ENCODE measurements at places on chromosomes 7 and 10. TPM values are rescaled to one million over a fixed set of nuclear protein-coding genes. Genes with fewer than 3 reads are reported as not detected.

DNA sequence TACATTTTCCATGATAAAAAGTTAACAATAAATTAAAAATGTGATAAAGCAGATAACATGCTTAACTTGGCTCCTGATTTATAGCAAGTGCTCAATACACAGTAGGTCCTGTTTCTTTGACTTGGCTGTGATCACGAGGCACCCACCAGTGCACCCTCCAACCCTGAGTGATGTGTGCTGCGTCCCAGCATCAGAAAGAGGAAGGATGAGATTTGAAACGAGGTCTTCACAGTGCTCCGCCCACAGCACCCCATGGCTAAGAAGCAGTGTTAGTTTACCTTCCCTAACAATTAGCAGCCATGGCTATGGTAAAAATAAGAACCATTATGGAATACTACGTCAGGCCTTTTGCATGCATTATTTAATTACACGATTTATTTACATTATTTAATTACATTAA lies 292.0 kb upstream of the ZMIZ1 start:
- no peak for DNase-seq

DNA sequence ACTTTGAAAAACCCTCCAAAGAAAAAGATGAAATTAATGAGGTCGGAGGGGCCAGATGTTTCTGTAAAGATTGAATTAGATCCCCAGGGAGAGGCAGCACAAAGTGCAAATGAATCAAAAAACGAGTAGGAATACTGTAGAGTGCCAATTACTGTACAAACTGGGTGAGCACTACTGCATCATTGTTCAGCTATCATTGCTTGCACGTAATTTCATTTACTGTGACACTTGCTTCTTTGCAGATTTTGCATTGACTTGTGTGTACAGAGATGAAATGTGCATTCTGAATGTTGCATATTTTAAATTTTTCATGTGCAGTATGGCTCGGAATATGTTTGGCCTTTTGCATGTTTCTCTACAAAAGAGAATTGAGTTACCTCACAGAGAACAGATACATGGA lies 123.7 kb downstream of the LCOR start:
- DNase-seq = peak; percentile 11

- DNase-seq = no peak
These were observed 8.4 kb upstream of the PDCD4 start for GRCh38 chr10:110863361-110863760.

DNA sequence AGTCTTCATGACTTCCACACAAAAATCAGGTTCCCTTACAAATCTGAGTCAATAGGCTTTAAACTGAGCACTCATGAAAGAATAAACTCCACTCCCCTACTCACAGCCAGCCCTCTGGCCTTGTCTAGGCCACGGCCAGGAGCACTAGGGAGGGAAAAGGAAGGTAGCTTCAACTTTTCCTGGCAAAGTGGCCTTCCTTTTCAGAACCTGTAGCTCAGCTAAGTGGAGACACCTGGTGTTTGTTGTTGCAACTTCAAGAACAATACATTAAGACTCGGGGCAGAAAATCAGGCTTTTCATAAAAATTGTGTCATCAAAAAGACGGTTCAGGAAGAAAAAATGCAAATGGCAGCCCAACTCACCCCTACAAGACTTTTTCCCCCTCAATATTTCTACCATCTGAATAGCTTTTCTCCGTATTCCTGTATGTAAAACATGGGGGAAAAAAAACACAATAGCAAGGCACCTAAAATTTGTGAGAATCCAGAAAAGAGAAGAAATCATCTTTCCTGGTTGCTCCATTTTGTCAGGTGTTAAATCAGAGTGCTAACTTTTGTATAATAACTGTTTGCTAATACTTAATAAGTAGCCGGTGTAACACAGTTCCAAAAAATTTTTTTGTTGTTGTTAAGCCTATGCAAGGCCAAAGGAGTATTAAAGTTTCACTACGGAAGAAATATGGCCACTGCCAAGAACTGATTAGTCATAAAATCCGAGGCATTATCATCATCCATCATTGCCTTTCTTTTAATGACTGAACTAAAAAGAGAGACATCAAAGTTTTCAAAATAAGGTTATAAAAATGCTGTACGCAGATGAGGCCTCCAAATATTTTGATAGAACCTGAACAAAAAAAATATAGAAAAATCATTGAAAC lies 66.2 kb upstream of the ARID5B start:
- no peak for DNase-seq

DNA sequence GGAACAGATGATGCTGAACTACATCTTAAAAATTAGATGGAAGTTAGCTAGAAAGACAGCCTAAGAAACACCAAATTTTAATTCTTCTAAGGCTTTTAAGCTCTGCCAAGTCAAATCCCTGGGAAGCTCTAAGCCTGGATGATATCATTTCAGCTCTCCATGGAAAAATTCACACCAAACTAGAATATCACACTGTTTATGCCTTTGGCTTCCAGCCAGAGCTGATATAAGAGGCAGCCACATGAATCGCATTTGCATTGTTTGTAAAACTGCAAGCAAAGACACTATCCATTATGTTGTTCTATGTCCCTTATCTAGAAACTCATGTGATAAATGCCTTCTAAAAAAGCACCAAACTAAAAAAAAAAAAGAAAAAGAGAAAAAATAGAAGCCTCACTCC lies 430.4 kb downstream of the GRID1 start:
- DNase-seq = peak; percentile 67

- DNase-seq = peak; percentile 26
These were observed 352.7 kb downstream of the PHTF2 start for GRCh38 chr7:78151229-78151628.

GRCh38 chr7:39293056-39293823 lies 273.0 kb upstream of the YAE1 start:
- DNase-seq = no peak

DNA sequence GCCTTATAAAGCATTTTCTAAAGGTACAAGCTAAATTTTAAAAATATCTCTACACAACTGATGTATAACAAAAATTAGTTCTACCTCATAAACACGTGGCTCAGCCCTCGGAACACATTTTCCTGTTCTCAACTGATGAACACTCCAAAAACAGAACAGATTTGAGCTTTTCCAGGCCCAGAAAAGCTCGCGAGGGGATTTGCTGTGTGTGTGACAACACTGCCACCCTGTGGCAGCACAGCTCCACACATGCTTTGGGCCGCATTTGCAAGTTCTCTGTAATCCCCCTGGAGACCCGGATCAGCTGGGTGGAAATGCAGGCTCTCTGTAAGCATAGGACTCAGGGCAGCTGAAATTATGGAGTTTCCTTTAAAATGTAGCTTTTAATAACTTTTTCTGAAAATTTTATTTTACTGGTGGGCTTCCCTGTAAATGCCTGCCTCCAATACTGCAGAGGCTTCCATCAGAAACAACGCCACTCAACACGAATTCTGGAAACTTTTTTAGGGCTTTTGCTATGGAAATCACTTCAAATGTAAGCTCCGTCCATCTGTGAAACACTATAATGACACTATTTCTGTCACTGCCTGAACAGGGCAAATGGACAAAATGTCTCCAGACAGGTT lies 155.5 kb downstream of the COBL start:
- peak; percentile 79 for DNase-seq

- no peak for DNase-seq
These were observed 232.7 kb downstream of the SORCS1 start for GRCh38 chr10:106931853-106932249.

- no peak for DNase-seq
These were observed 983.7 kb downstream of the GATA3 start for GRCh38 chr10:9038146-9038714.

DNA sequence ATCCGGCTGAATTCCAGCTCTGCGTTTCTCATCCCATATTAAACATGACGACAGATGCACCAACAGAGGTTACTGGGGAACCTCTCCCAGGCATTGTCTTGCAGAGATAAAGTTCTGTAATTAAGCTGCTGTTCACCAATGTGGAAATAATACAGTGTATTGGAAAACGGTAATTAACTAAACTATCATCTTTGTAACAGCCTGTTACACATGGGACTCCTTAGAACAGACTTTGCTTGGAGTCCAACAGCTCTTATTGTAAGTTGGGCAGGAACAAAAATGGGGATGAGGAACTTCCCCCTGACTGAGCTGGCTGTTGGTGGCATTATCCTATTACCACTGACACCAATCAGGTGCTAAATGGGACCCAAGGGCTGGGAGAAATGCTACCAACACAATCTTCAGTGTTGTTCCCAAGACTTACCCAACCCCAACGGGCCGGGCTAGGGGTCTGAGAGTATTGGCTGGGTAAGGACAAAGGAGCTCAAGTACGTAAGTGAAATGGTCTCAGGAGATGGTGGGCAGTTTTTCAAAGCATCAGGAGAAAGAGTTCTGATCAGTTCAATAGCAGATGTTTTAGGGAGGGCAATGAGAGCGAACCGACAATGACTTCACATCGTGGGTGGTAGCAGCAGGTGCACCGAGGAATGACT lies 759.4 kb downstream of the GRID1 start:
- DNase-seq = no peak

DNA sequence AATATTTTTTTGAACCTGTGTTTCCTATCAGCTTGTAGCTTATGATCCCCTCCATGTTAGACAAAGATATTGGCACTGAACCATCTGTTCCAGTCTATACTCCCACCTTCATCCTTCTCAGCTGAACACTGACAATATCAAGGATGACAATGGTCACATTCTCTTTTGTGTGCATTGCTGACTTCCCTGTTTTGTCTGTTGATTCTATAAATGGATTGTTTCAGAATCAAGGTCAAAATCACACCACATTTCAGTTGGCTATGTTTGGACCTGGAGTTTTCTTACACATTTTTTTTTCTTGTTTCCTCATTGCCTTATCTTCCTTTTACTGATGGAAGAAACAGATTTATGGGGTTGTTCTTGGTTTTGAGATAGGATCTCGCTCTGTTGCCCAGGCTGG lies 11.3 kb upstream of the SMURF1 start:
- no peak for DNase-seq

GRCh38 chr7:141874787-141875186 lies 33.5 kb upstream of the PRSS37 start:
- DNase-seq = no peak

GRCh38 chr7:133837224-133837623 lies 289.9 kb upstream of the LRGUK start:
- DNase-seq = peak; percentile 19

DNA sequence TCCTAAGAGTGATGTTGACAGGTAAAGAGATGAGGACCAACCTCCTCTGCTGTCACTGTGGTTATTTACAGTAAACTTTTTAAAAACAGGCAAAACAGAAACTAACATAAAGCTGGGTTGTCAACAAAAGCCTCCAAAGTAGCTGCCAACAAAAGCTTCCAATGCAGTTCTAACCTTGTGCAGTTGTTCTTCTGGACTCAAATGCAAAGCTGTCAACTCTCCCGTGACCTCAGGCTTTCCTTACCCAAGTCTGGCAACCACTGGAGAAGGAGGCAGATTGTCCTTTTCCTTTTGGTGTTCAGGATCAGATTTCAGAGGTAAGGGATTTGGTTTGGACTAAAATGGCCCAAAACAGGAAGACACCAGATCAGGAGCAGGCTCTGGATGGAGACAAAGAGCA lies 63.1 kb downstream of the DLG5 start:
- no peak for DNase-seq

GRCh38 chr7:130135208-130136205 lies 65.2 kb downstream of the KLHDC10 start:
- no peak for DNase-seq

GRCh38 chr7:5423306-5423975 lies at the start of gene TNRC18:
Gene TNRC18 (minus strand): TSS chr7:5423834. CDS start chr7:5421246, 2,588 bp downstream.
- DNase-seq = no peak

GRCh38 chr7:101644879-101645278 lies 15.8 kb upstream of the MYL10 start:
- no peak for DNase-seq

GRCh38 chr7:49787980-49788379 lies 14.5 kb downstream of the VWC2 start:
- no peak for DNase-seq

GRCh38 chr10:128875030-128875744 lies 591.9 kb upstream of the MGMT start:
- no peak for DNase-seq

GRCh38 chr10:132198381-132199181 lies 11.8 kb downstream of the DPYSL4 start:
- DNase-seq = no peak

- no peak for DNase-seq
These were observed 4.1 kb upstream of the ARHGAP22 start for GRCh38 chr10:48608976-48609375.

- no peak for DNase-seq
These were observed 209.6 kb upstream of the VWC2 start for GRCh38 chr7:49563693-49564378.

DNA sequence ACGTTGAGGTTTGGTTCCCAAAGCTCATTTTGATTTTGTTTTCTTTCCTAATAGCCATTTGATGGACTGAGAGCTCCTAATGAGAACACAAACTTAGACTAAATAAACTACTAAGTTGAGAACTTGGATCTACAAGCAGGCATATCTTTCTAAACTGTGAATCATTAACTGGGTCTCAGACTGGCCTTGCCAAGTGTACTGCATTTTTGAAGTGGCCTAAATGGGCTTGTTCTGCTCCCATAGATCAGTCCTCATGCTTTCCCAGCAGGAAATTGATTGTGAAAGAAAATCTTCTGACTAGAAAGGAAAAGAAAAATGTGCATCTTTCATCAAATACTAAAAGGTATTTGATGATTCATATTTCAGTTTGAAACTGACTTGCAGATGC lies 46.7 kb upstream of the RBM33 start:
- DNase-seq = no peak

- DNase-seq = no peak
These were observed 704 bp upstream of the ERLIN1 start for GRCh38 chr10:100186253-100187212.

- no peak for DNase-seq
These were observed 277.0 kb downstream of the MALRD1 start for GRCh38 chr10:19325581-19325980.

DNA sequence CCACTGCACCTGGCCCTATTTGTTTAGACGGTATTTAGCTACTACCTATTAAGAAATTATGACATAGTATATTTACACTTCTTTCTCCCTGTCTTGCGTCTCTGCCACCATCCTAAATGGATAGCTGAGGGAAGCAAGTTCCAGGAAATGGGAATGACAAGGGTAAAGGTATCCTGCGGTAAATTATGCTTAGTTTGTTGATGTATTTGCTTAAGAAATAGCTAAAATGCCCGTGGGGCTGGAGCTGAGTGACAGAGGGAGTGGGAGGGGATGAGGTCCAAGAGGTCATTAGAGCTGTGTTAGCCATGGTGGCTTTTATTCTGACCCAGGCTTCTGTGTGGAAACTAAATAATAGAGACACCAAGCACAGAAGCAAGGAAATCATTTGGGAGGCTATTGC lies 29.0 kb upstream of the UBE2D1 start:
- no peak for DNase-seq

GRCh38 chr7:142585425-142585824 lies 163.8 kb upstream of the PRSS1 start:
- no peak for DNase-seq

Gene GSAP
- 13.4 TPM for polyA plus RNA-seq

Gene AKR1C2
- polyA plus RNA-seq = 58.3 TPM

Gene ACTR3C
- polyA plus RNA-seq = 2.9 TPM

Gene CEP55
- polyA plus RNA-seq = 6.0 TPM

Gene DHTKD1
- 31.0 TPM for polyA plus RNA-seq

Gene TMEM270
- not detected for polyA plus RNA-seq

Gene MEOX2
- 2.6 TPM for polyA plus RNA-seq

Gene MIOS
- polyA plus RNA-seq = 31.0 TPM

Gene MCU
- 39.2 TPM for polyA plus RNA-seq

Gene AKR1D1
- polyA plus RNA-seq = 0.18 TPM

Gene TDRD1
- polyA plus RNA-seq = 0.26 TPM

Gene KLF14
- polyA plus RNA-seq = 0.11 TPM

Gene AASS
- polyA plus RNA-seq = 46.3 TPM

Gene ABCB4
- polyA plus RNA-seq = 2.2 TPM

Gene GJC3
- polyA plus RNA-seq = 1.00 TPM

Gene OR6V1
- not detected for polyA plus RNA-seq

Gene NSUN5
- polyA plus RNA-seq = 28.8 TPM

Gene GBX1
- polyA plus RNA-seq = 5.1 TPM

Gene STRIP2
- 24.2 TPM for polyA plus RNA-seq

Gene PROSER2
- polyA plus RNA-seq = 2.4 TPM
